Activated CD8-positive, alpha-beta T cell treated with anti-CD3 and anti-CD28 coated beads for 36 hours (primary cell): ENCODE measurements at places on chromosomes 3 and 15. TPM values are rescaled to one million over a fixed set of nuclear protein-coding genes. Genes with fewer than 3 reads are reported as not detected.
A peak's percentile ranks its signal among the peaks of the same experiment; 100 is the strongest.

Gene ACKR2
- 1.2 TPM for total RNA-seq

Gene SLC2A2
- total RNA-seq, result not detected

Gene CFAP161
- total RNA-seq, result not detected

Gene IGDCC3
- not detected for total RNA-seq

Gene BOC
- total RNA-seq, result 0.20 TPM

Gene PLCL2
- total RNA-seq, result 19.4 TPM

Gene SCAANT1
- not detected for total RNA-seq

Gene TGM4
- total RNA-seq, result not detected

Gene TLR9
- total RNA-seq, result 2.0 TPM

Gene OR5K2
- total RNA-seq, result not detected

DNA sequence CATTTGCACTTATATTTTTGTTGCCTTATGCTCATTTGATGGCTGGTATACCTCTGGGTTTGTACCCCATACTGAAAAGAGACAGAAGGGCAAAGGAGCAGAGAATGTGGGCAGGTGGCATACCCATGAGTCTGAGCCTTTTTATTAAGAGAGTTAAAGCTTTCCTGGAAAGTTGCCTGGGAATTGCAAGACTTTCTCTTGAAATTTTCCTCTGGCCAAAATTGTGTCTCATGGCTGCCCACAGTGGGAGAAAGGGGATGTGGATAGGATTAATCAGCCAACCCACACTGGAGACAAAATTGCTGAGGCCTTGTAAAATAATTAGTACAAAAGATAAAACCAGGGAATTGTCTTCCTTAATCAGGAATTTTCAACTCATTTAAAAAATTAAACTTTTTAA, 8.2 kb upstream of the NMD3 start:
- no peak for DNase-seq

DNA sequence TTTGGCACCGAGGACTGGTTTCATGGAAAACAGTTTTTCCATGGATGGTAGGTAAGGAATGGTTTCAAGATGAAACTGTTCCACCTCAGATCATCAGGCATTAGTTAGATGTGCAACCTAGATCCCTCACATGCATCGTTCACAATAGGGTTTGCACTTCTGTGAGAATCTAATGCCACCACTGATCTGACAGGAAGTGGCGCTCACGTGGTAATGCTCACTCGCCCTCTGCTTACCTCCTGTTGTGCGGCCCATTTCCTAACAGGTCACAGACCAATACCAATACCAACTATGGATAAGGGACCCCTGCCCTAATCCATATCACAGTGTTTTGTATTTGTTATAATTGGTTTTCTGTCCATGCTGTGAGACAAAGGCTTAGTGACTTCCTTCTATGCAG, 58.9 kb downstream of the SLMAP start:
- DNase-seq, result peak; percentile 68

DNA sequence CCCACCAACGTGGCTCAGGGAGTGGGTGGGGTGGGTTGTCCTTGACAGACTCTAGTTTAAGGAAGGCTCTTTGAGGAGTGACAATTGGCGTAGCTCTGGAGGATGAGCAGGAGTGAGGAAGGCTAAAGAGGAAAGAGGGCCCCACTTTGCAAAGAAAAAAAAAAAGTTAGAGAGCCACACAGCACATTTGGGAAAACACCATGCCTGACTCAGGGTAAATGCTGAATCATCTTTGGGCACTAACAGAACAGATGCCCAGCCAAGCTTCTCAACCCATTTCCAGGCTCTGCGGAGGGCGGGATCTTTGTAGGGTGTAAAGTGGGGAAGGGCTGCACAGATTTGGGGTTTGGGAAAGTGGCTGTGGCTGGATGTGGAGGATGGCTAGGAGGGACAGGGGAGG, 179.1 kb upstream of the RGMA start:
- DNase-seq, result no peak

DNA sequence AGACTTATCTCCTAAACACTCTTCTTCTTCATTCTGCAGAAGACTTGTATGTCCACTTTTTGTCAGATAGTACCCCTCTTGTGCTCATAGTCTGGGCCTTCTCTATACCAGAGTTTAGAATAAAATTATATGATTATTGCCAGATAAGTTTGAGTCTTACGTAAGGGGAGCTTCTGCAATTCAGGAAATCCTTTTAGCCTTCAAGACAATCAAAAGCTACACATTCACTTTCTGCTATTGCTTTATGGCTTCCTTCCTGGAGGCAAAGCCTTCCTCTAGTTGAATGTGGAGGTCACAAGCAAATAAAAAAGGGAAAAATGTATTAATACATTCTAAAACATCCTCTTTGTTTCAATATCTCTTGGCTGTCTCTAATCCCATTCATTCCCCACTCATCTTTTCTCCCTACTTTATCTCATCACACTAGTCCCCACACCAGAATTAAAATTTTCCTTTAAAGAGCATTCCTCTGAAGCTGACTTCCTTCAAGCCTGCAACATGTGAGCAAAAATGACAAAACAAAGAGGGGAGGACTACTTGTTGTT, 186.8 kb downstream of the CPNE4 start:
- no peak for DNase-seq

DNA sequence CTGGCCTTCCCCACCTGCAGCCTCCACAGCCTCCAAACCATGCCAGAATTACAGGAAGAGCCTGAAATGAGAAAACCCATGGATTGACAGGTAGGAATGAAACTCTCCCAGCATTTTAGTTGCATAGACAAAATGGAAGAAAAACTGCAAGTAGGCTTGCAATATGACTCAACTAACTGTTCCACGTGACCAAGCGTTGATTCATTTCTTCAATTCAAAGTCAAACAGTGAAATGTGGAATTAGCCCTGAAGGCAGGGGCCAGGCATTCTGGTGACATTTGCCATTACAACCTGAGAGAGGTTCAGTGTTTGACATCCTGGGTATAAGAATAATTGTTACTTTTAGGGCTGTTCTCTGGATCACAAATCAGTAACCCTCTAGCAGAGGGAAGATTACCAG, 676.5 kb upstream of the CFAP20DC start:
- DNase-seq, result peak; percentile 21

DNA sequence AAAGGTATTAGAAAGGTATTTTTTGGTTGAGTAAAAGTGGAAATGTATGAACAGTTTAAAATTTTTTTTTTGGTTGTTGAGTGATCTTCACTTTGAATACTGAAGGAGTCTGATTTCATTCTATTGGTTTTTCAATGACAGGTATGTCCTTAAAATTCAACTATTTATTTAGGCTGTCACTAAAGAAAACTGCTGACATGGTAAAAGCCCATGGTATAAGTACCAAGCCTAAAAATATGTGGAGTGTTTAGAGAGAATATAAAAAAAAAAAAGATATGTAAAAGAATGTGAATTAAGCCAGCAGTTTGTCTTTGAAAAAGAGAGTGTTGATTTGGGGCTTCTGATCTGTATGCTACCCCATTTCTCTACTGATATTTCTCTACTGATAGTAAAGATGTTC, 90.3 kb upstream of the SUCLG2 start:
- DNase-seq, result no peak

- no peak for DNase-seq
These were observed 23.9 kb upstream of the BCL2L10 start for GRCh38 chr15:52136442-52136980.

DNA sequence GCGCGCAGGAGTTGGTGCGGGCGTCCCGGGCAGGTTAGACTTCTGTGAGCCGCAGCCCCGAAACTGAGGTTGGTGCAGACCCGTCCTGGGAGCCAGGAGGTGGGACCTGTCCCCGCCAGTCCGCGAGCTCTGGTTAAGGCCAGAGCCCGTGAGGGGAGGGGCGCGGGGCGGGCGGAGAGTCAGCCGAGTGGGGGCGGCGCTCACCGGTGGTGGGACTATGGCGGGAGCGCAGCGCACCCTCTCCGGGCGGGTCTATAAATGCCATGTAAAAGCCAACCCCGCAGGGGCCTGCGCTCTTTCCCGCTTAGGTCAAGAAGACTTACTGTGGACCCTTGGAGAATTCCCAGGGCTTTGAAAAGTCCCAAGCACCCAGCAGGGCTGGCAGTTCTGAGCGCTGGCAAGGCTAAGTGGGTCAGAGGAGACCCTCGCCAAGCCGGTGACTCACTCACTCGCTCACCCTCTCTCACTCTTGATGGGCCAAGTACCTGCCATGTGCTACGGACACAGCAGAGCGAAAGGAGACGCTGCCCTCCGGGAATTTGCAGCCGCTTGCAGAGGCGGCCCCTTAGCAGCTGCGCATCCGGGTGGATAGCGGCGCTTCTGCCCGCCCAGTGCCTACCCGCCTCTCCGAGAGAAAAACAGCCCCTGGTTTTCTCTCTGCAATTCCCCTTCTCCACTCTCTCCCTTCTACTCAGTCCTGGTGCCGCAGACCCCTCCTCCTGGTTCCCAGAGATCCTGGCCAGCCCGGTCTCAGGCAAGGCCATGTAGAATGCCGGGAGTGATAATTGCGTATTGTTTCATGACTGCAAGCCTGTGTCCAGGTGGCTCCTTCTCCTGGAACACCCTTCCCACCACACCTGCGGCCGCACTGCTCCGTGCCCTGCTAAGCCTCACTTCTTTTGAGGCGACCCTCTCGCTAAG, at the start of gene ALDH1L1:
Gene ALDH1L1, minus strand, starts transcription at position 110 of the 921 bp plus-strand sequence. CDS start 19,607 bp downstream, outside the sequence.
- no peak for DNase-seq

DNA sequence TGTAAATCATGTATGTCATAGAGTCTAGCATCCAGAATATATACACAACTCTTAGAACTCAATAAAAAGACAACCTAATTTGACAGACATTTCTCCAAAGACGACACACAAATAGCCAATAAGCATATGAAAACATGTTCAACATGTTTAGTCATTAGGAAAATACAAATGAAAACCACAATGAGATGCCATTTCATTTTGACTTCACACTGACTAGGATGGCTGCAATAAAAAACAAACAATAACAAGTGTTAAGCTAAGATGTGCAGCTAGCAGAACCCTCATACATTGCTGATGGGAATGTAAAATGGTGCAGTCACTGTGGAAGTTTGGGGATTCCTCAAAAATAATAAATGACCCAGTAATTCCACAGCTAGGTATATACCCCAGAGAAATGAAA, 16.4 kb downstream of the SPG11 start:
- no peak for DNase-seq

GRCh38 chr3:6714962-6715361, 146.0 kb upstream of the GRM7 start:
- DNase-seq, result no peak

- DNase-seq, result peak; percentile 68
These were observed 371.7 kb upstream of the GBE1 start for GRCh38 chr3:82133070-82133606.

DNA sequence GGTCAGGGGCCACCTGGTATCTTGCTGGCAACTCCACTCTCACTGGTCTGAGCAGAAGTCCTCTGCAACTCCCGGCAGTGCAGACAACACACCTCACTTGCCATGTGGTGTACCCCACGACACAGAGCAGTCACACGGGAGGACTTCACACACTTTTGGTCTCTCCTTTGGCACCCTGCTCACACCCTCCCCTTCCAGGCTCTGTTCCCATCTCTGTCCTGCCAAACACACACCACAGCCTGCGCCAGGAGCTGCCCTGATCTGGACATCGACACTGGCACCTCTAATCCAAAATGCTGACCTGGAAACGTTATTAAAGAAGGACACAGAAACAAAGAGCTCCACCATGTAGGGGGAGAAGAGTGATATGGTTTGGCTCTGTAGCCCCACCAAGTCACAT, 57.2 kb downstream of the SLC41A3 start:
- no peak for DNase-seq

DNA sequence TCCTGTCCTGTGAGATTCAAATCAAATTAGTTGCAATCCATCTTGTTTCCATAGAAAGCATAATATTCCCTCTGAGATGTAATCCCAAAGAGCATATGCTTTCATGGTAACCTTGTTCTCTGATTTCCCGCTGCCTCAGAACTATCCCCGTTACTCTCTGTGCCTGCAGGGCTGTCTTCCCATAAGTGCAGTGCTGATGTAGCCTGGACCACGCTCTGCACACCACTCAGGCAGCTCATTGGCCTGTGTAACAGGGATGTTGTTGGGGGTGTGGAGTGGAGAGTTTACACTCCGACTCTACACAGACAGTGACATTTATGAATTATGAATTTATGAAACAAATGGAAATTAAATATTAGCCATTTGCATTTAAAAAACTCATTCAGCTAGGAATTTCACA, 33.6 kb upstream of the CNTN3 start:
- no peak for DNase-seq

GRCh38 chr3:141682007-141682406, 56.1 kb upstream of the RNF7 start:
- DNase-seq, result no peak

DNA sequence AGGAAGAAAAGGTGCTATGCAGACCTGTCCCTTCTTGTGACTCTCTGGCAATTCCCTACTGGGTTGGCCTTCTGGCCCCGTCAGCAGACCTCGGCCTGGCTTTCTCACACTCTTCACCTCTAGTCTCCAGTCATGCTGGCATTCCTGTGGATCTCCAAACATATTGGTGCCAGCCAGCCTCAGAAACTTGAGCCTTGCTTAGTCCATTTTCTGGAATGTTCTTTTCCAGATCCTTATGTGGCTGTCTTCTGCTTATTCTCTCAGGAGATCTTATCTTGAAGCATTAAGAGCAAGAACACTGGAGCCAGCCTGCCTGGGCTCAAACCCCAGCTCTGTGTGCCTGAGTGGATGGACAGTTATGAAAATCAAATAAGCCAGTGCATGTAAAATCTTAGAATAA, 88.2 kb upstream of the NTRK3 start:
- no peak for DNase-seq

- no peak for DNase-seq
These were observed 1033.9 kb downstream of the FHIT start for GRCh38 chr3:60217156-60217911.

GRCh38 chr15:101167753-101168462, 83.9 kb downstream of the CHSY1 start:
- peak; percentile 90 for DNase-seq

DNA sequence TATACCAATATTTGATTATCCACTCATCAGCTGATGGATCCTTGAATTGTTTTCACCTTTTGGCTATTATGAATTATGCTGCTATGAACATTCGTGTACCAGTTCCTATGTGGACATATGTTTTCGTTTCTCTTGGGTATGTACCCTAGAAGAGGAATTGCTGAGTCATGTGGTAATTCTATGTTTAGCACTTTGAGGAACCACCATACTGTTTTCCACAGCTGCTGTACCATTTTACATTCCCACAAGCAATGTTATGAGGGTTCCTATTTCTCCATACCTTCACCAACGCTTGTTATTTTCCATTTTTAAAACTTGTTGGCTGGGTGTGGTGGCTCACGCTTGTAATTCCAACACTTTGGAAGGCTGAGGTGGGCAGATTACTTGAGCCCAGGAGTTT, 62.9 kb downstream of the RPLP1 start:
- DNase-seq, result no peak

- no peak for DNase-seq
These were observed 14.8 kb downstream of the P3H2 start for GRCh38 chr3:190105876-190106275.

- DNase-seq, result no peak
These were observed 96.5 kb downstream of the CFAP20DC start for GRCh38 chr3:58953288-58953687.

GRCh38 chr15:74831813-74832495, 5.5 kb downstream of the CPLX3 start:
- no peak for DNase-seq

GRCh38 chr15:96428742-96429141, 98.2 kb downstream of the NR2F2 start:
- no peak for DNase-seq

GRCh38 chr3:171429635-171430034, 30.6 kb downstream of the TNIK start:
- DNase-seq, result no peak

GRCh38 chr3:138112362-138112761, 3.0 kb downstream of the DZIP1L start:
- DNase-seq, result no peak
